Pancreas (tissue), 10 donors: ENCODE measurements at places on chromosomes 5 and 9. TPM values are rescaled to one million over a fixed set of nuclear protein-coding genes. Genes with fewer than 3 reads are reported as not detected.

RLN2 gene
- polyA plus RNA-seq: 0.63 TPM

DNA sequence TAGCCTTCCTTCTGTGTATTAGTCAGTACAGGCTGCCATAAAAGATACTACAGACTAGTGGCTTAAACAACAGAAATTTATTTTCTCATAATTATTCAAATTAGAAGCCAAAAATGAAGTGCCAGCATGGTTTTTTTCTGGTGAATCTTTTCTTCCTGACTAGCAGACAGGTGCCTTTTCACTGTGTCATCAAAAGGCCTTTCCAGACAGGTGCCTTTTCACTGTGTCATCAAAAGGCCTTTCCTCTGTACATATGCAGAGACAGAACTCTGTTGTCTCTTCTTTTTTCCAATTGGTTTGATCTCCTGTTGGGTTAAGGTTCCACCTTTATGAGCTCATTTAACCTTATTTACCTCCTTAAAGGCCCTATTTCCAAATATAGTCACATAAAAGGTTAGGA lies 599.9 kb downstream of the ISL1 start:
- no peaks in the 10 kb centered on the region for H3K4me1 ChIP-seq
- no peaks in the 10 kb centered on the region for H3K27me3 ChIP-seq
- no peak overlapping the region for H3K4me3 ChIP-seq
- H3K36me3 ChIP-seq: no peaks in the 10 kb centered on the region

RHOBTB3 gene
- 32.5 TPM for polyA plus RNA-seq

DNA sequence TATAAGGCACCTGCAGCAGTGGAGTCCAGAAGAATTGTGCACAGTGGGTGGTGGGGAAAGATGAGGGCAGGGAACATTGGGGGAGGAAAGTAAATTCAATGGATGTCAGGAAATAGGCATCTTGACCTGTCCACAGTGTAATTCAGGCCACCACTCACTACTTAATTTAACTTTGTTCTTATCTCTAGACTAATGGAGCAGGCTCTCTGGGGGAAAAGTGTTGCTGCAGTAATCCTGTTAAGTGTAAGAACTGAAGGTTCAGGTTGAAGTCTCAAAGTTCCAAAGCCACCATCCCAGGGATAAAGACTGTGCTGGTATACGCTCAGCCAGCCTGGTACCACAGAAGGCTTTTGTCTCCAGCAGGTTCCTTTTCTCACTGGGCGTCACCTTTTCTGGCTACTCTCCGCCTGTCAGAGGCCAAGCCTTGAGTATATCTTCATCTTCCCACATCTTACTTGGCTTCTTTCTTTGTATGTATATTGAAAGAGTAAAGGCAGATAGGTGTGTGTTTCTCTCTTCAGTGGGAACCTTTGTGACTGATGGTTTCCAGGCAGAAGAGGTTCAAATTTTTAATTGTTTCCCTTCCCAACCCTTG lies 150.9 kb upstream of the DMRT1 start:
- no peaks in the 10 kb centered on the region for H3K36me3 ChIP-seq
- H3K27me3 ChIP-seq: no peaks in the 10 kb centered on the region
- no peak overlapping the region for H3K27ac ChIP-seq
- peaks cover 23% of the 10 kb centered on the region for H3K4me1 ChIP-seq

GRCh38 chr5:167745868-167746267 lies 545.6 kb upstream of the WWC1 start:
- H3K4me1 ChIP-seq: no peaks in the 10 kb centered on the region
- DNase-seq: no peak
- no peak overlapping the region for H3K27ac ChIP-seq
- no peaks in the 10 kb centered on the region for H3K27me3 ChIP-seq

PPIC gene
- 13.0 TPM for polyA plus RNA-seq

LHX6 gene
- polyA plus RNA-seq: 1.5 TPM

GRCh38 chr9:84932915-84933527 lies 263.5 kb downstream of the NTRK2 start:
- H3K27ac ChIP-seq: no peak overlapping the region
- H3K27me3 ChIP-seq: no peaks in the 10 kb centered on the region
- H3K4me3 ChIP-seq: no peak overlapping the region
- H3K36me3 ChIP-seq: no peaks in the 10 kb centered on the region

DNA sequence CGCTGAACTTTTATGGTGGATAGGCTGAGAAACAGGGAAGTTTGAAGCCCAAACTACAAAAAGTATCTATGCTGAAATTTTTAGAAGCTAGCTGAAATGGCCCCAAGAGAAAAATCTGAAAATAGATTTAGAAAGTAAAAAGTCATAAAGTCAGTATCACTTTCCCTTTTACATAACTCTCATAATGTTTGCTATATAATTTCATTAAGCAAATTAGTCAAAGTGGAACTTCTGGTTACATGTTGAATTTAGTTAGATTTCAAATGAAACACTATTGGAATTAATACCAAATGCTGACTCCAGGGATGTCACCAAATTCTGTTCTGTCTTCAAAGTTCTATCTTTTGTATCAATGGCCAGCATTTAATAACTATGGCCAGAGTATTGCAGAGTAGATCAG lies 126.9 kb downstream of the TTC39B start:
- no peak overlapping the region for H3K27ac ChIP-seq
- no peaks in the 10 kb centered on the region for H3K27me3 ChIP-seq
- no peaks in the 10 kb centered on the region for H3K36me3 ChIP-seq
- no peak for DNase-seq
- H3K4me1 ChIP-seq: no peaks in the 10 kb centered on the region

DNA sequence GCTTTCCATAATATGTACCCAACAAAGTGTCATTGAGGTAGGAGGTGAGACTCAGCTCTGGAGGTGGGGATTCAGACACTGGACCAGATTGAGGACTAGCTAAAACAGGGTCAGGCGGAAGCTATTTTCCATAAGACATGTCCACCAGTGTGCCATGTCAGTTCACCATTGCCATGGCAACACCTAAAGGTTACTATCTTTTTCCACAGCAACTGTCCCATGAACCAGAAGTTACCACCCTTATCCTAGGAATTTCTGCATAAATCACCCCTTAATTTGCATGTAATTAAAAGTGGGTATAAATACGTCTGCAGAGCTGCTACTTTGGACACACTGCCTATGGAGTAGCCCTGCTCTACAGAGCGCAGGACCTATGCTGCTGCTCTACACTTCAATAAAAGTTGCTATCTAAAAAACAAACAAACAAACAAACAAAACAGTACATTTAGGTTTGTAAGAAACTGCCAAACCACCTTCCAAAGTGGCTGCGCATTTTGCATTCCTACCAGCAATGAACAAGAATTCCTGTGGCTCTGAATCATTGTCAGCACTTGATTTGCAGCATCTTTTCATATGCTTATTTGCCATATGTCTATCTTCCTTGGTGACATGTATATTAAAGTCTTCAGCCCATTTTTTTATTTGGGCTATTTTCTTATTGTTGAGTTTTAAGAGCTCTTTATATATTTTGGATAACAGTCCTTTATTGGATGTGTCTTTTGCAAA lies 18.0 kb upstream of the TRIM32 start:
- H3K4me1 ChIP-seq: no peaks in the 10 kb centered on the region
- no peaks in the 10 kb centered on the region for H3K36me3 ChIP-seq

- no peak for DNase-seq
- H3K36me3 ChIP-seq: no peaks in the 10 kb centered on the region
- no peaks in the 10 kb centered on the region for H3K27me3 ChIP-seq
- no peak overlapping the region for H3K4me3 ChIP-seq
Observed at GRCh38 chr9:126927419-126927818, 12.8 kb downstream of the RALGPS1 start.

- no peak overlapping the region for H3K27ac ChIP-seq
- no peaks in the 10 kb centered on the region for H3K36me3 ChIP-seq
- H3K4me3 ChIP-seq: no peak overlapping the region
- no peak for DNase-seq
Observed at GRCh38 chr5:33235824-33236223, 204.9 kb upstream of the TARS1 start.

SPARC gene
- 57.1 TPM for polyA plus RNA-seq

PCDHGA7 gene
- 0.92 TPM for polyA plus RNA-seq

- no peaks in the 10 kb centered on the region for H3K27me3 ChIP-seq
- no peak overlapping the region for H3K27ac ChIP-seq
- DNase-seq: no peak
- no peak overlapping the region for H3K4me3 ChIP-seq
Observed at GRCh38 chr9:3419893-3420292, 105.9 kb downstream of the RFX3 start.

- no peak for DNase-seq
- H3K36me3 ChIP-seq: no peaks in the 10 kb centered on the region
- H3K4me3 ChIP-seq: no peak overlapping the region
- peaks cover 8% of the 10 kb centered on the region for H3K4me1 ChIP-seq
- H3K27me3 ChIP-seq: no peaks in the 10 kb centered on the region
- H3K27ac ChIP-seq: no peak overlapping the region
Observed at GRCh38 chr5:34509392-34509791, 146.7 kb upstream of the RAI14 start.

HAND1 gene
- polyA plus RNA-seq: not detected
